ENCODE measurements at places on chromosomes 1 and 21.

GRCh38 chr1:206144605-206145004 lies 27.4 kb upstream of the AVPR1B start:
- peaks cover 6% of the 10 kb centered on the region for H3K4me1 ChIP-seq
- no peak overlapping the region for H3K27ac ChIP-seq

DNA sequence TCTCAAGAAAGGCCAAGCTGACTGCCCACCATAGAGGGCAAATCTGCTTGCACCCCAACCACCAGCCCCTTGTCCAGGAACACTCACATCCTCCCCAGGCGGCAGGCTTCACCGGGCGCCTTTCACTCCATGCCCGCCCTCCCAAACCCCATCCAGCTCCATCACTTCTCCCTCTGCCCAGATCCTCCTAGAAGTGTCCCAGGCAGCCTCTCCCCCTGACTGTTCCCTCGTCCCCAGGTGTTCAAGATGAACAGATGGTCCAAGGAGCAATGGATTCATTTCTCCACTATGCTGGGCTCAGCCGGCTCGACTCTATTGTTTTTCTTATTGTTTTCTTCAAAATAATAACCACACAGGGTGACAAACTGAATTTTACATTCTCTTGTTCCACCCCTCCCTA lies 22.1 kb downstream of the S100A6 start:
- H3K27me3 ChIP-seq, result peaks cover 65% of the 10 kb centered on the region
- DNase-seq, result no peak
- no peaks in the 10 kb centered on the region for H3K36me3 ChIP-seq
- H3K4me1 ChIP-seq, result peaks cover 13% of the 10 kb centered on the region

DNA sequence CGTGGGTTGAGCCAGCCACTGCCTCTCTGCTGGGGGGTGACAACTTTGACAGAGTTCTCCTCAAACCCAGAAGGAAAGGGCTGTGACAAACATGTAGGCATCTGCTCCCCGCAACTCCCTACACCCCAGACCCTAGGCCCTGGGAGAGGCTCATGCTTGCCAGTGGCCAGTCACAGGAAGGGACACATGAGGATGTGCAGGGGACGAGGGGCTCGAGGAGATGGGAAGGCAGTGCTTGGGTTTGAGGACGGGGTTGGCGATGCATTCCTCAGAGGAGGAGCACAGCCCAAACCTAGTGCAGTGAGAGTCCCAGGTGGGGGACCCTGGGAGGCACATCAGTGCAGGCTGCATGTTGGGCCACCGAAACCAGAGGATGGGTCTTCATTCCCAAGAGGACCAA lies 62.1 kb downstream of the STUM start:
- no peak overlapping the region for H3K27ac ChIP-seq
- peaks cover 29% of the 10 kb centered on the region for H3K4me1 ChIP-seq
- no peak for DNase-seq

- H3K27me3 ChIP-seq, result peaks cover 6% of the 10 kb centered on the region
- peaks cover 13% of the 10 kb centered on the region for H3K36me3 ChIP-seq
Observed at GRCh38 chr1:1309251-1310108, 1.1 kb downstream of the PUSL1 start.
